ENCODE measurements at places on chromosomes 3 and 15.

GRCh38 chr15:37893309-37893708 lies 41.1 kb upstream of the TMCO5A start:
- no peak for DNase-seq

GRCh38 chr3:54670201-54671000 lies 257.5 kb downstream of the LRTM1 start:
- no peak for DNase-seq

GRCh38 chr3:152056987-152057386 lies 183.5 kb downstream of the SUCNR1 start:
- no peak for DNase-seq

DNA sequence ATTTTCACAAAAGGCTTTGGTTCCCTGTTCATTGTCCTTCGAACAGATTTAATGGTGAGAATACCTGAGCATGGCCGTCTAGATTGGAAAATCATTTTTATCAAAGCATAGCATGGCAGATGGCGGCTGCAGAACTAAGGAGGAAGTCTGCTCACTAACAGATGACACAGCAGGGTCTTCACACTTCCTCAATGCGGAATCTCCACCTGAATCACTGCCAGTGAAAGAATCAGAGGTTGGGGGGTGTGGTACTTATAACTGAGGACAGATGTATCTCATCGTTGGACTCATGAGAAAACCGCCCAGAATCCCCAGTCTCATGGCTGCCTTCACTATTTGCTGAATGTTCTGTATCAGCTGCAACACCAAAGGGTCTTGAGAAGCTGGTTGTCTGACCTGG lies 31.6 kb upstream of the PYGO1 start:
- no peak for DNase-seq

DNA sequence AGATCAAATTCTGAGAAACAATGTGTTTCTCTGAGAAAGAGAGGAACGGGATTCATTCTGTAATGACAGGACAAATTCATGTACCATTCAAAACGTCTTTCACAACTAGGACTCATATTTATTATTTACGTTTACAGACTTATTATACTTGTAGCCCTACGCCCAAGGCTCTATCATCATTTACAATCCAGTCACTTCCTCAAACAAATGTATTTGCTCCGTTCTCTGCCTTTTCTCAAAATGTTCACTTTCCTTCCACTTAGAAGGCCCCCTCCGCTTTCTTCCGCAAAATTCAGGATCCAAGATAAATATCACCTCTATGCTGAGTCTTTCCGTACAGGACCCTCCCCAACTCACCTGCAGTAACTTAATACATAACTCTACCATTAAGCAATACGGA lies 745 bp downstream of the RSL24D1 start:
- no peak for DNase-seq

DNA sequence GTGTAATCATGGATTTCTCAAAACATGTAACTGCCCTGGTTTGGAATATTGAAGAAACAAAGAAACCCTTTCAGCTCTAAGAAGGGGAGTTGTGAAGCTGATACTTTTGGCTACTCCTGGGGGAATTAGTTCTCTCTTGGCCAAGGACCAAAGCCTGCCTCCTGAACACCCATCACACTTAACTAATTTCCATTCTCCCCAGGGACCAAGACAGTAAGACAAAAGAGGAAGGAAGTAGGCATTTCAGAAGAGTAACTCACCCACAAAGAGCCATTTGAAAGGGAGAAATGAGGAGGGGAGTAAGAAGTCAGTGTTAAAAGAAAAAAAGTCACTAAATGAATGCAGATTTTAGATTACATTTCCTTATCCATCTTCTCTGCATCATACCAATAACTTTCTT lies 328.0 kb upstream of the SOX2 start:
- DNase-seq: no peak

DNA sequence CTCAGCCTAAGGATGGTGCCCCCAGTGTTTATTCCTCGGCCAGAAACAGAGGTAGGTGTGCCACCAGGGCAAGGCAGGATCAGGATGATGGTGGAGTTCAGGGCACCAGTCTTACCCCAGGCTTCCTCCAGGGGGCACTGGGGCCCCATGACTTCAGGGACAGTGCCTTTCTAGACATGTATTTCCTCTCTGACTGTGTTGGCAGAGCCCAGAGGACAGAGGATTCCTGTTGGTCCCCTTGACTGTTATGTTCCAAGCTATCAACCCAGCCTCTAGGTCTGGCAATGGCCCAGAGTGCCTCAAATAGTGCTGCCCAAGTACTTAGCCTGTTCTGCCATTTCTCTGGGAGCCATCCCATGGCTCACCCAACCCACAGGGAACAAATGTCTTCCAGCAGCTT lies 2.8 kb downstream of the HEMK1 start:
- DNase-seq: peak; percentile 64

DNA sequence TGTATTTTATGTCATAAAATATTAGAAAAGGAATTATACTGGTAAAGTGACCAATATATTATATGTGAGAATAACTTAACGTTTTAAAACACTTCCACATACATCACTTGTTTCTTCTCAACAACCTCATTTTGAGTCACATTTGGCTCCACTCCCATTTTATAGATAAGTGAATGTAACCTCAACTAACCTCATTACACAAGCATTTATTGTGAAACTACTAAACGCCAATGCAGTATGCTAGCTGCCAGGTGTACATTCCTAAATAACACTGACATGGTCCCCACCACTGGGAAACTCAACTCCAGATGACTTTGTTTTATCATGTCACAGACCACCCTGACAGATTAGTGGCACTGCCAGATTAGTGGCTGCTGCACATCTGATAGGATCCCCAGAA lies 249.7 kb upstream of the CNTN4 start:
- no peak for DNase-seq

DNA sequence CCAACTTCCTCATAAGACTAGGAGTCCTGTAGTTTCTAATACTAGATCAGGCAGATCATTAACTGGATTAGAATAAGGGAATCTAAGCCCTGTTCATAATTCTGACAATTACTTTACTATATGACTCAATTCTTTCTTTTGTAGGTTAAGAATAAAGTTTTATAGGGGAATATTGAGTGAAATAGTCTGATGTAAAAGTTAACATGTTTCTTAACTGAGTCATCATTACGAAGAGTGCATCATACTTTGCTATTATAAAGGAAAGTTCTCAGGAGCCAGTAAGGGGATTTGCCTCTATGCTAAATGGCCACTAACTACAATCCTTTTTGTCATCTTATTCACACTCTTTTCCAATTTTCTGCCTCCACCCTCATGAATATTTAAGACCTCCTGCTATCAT lies 63.1 kb downstream of the POLQ start:
- no peak for DNase-seq

DNA sequence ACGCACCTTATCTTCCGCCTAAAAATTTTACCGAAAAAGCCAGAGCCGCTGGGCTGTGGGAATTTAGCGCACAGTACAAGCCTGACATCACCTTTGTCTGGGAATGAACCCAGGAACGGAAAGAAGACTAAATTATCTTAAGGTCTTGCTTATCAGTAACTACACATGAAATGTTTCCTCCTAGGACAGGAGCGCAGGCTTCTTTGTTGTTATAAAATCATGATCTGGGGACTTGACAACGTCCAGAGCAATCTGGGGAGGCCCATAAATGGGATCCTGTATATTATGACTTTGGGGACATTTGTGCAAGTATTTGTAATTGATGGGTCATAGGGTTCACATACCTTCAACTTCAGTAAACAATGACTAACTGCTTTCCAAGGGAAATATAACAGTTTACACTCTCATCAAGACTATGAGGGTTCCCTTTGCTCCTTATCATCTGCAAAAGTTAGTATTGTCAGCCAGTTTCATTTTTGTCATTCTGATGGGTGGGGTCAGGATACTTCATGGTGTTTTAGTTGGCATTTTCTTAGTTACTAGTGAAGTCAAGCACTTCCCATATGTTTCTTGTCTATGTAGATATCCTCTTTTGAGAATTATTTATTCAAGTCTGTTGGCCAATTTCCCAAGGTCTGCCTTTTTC lies 213.9 kb upstream of the PFN2 start:
- no peak for DNase-seq

GRCh38 chr3:125087768-125088391 lies 32.1 kb upstream of the HEG1 start:
- no peak for DNase-seq

- DNase-seq: no peak
These were observed 15.0 kb upstream of the PLD1 start for GRCh38 chr3:171825222-171825828.

GRCh38 chr3:124843506-124844177 lies 43.5 kb downstream of the ITGB5 start:
- DNase-seq: no peak

DNA sequence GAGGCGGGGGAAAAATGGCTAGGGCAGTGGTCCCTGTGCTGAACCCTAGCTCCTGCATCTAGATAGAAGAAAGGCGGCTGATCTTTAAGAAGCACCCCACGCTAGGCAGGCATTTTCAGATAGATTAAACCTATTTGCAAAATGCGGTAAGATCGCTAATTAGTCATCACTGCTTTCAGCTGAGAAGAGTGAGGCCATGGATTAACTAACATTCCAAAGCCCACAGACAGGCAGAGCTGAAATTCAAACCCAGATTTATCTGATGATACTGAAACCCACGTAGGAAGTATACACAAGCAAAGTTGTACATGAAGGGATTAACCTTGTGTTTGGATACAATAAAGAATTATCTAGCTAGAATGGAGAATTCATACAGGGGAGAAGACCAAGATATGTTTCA lies 4.8 kb downstream of the ADPGK start:
- DNase-seq: no peak

GRCh38 chr3:13688034-13688433 lies 139.1 kb downstream of the FBLN2 start:
- DNase-seq: no peak

DNA sequence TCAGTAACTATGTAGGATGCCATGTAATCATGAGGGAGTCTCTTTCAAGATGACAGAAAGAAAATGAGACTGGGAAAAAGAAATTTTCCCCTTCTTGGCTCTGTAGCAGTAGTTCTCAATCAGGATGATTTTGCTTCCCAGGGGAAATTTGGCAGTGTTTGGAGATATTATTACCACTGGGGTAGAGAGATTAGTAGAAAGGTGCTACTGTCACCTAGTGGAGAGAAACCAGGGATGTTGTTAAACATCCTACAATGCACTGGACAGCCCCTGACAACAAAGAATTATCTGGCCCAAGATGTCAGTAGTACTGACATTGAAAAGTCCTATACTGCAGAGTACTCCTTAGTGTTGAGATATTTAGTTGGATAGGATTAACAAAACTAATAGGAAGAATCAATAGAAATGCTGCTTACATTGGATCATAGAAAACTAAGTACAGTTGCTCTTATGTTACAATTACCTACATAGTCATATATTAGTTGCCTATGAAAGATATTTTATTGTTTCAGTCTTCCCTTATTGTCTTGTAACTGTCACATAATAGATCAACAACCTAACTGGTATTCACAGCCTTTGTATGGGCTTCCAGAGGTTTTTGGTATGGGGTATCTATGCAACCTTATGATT lies 433.3 kb downstream of the RAP2B start:
- DNase-seq: no peak

DNA sequence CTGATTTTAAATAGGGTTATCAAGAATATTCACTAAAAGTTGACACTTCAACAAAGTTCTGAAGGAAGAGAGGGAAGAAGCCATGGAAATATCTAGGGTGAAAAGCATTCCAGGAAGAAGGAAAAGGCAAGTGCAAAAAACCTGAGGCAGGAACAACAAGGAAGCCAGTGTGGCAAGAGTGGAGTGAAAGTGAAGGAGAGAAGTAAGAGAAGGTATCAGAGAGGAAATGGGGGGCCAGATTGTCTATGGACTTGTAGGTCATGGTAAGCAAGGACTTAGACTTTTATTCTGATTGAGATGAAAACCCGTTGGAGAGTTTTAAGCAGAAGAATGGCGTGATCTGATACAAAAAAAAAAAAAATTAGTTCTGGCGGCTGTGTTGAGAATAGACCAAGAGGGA lies 18.5 kb upstream of the ZNF609 start:
- DNase-seq: no peak

DNA sequence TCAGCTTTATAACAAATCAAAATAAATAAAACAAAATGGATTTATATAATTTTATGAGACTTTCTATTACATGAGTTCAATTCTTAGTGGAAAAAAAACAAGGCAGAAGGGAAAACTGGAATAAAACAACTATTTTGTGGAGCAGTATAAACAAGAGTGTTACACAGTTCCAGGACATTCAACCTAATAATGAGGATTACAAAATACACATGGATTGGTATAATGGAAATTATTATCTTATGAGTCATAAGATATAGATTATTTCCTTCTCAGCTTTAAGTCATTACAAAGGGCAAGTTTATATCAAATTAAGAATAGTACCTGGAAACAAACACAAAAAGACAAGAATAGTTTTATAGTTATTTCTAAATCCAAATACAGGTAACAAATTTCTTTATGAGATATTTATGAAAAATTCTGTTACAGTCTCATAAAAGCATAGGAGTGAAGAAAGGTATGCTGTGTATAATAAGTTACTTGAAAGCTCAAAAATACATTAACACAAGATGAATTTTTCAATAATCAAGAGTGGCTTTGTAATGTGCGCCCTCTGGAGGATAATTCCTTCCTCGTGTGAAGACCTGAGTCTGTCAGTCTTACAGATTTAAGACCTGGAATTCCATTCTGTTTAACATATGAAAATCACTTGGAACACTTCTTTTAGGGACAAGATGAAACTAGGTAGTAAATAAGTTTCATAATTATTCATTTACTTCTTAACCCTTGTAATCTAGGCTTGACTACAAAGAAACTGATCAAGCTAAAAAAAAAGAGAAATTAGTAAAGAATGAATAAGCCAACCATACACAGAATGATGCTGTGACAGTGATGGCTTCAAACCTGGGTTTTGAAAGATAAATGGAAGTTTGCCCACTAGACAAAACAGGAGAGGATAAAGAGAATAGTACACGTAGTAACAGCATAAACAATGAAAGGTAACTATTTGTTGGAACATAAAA lies 9.5 kb downstream of the COPS2 start:
- no peak for DNase-seq

DNA sequence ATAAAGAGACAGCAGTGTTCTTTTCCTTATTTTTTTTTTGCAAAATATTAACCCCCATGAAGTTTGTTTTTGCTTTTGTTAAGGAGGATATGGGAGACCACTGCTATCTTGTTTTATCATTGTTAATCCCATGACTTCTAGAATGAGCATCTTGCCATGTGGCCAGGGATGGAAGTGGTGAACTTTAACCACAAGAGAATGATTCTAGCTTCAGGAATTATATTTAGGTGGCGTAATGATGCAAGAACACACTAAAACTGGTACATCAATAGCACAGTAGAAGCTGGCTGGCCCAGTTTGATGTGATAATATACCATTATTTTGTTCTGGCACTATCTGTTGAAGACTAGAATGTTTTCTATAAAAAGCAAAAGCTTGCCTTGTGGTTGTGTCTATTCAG lies 720.9 kb downstream of the GRM7 start:
- DNase-seq: no peak

- DNase-seq: no peak
These were observed 446.7 kb upstream of the PROK2 start for GRCh38 chr3:72231439-72232196.

All from activated CD8-positive, alpha-beta memory T cell treated with anti-CD3 and anti-CD28 coated beads for 1 hour (primary cell).